ENCODE measurements at places on chromosomes 3 and 15.

- DNase-seq: no peak
Observed at GRCh38 chr3:127682561-127682960, 9.8 kb downstream of the ABTB1 start.

DNA sequence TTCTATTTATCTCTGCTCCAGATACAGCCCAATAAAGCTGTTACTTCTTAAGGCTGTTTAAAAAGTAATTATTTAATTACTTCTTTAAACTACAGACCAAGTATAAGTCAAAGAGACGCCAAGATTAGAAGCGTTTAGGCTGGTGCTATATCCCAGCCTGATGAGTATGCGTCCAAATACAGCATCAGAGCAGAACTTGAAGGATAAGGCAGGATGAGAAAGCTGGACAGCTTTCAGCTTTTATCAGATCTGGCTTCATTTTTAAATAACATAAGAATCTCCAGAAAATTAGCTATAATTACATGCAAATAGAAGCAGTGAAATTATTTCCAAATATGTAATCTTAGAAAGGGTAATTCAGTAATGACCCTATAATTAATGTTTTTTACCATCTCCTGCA is 110.3 kb upstream of the MYO5C start:
- DNase-seq: no peak

DNA sequence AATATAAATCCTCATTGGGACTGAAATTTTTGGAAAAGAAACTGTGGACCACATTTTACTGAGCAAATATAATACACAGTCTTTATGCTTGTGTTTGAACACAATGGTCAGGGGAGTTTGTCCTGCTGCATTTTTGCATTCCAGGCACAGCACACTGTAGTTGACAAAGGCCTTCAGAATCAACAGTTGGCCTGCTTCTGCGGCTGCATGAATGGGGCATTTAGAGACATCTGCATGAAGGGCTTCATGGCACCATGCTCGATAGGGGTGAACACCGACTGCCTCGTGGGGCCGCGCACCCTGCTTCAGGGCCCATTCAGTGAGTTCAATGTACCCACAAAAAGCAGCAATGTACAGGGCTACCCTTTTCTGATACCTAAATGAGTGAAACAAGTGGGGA is 15.4 kb upstream of the COMMD2 start:
- DNase-seq: no peak

- no peak for DNase-seq
Observed at GRCh38 chr3:19155375-19155774, 7.1 kb downstream of the KCNH8 start.

GRCh38 chr15:64284042-64284441 is 71.9 kb downstream of the CSNK1G1 start:
- DNase-seq: no peak

- DNase-seq: peak; percentile 33
Observed at GRCh38 chr3:4834403-4834866, 144.8 kb upstream of the BHLHE40 start.

DNA sequence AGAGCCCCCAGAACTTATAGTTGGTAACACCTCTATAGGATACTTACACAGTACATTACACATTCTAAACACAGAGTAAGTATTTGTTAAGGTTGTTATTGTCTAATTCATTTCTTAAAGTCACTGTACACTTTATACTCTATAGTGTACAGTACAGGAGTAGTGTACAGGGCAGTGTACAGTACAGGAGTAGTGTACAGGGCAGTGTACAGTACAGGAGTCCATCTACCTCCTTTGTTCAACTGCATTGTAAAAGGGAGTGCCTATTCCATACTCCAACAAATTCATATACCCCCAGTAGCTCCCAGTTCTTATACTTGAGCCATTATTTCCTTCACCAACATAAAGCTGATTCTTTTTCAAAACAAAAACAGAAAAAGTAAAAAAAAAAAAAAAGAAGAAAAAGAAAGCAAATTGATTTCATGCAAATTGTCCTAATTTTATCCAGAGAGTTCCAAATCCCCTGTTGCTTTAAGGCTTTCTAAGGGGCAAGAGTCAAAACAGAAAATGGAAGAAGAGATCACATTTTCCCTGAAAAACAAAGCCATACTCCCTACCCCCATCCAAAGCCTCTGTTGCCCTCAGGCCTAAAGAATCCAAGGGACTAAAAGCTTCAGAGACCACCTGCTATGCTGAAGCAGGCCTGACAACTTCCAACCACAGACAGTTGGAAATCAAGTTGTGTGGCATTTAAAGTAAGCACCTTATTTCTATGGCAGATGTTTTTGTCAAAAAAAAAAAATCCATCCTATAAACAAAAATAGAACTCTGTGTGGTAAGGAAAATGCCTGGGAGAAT is 125.6 kb downstream of the PLCH1 start:
- DNase-seq: no peak

DNA sequence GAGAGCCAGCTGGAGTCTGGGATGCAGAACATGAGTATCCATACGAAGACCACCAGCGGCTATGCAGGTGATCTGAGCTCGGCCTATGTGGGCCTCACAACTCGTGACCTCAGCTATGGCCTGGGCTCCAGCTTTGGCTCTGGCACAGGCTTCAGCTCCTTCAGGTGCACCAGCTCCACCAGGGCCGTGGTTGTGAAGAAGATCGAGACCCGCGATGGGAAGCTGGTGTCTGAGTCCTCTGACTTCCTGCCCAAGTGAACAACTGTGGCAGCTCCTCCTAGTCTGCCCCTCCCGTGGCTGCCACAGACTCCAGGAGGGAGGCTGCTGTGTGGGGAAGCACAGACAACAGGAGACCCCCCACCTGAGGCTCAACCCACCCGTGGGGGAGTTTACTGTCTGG is 3.6 kb upstream of the KPNA4 start:
- no peak for DNase-seq

Data from Daoy (cell line).